ENCODE measurements at places on chromosomes 4 and X. TPM values are rescaled to one million over a fixed set of nuclear protein-coding genes. Genes with fewer than 3 reads are reported as not detected.

Gene EREG
- 3.3 TPM for total RNA-seq

DNA sequence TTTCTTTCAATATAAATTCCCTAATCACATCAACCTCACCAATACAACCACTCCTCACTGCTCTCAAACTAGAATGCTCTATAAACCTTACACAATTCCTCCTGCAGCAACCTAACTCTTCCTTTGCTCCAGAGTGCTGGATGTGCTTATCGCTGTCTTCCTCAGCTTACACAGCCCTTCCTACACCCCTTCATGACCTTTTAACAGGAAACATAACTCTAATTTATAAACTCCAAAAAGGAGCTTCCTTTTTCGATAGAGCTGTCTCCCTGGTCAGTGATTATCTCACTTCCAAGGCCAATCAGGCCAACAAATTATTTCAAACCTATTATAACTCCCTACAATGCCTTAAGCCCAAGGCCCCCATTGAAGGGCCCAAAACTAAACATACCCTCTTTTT, 78.8 kb downstream of the COQ2 start:
- DNase-seq = no peak
- no peak overlapping the region for H3K4me3 ChIP-seq
- no peaks in the 10 kb centered on the region for H3K4me1 ChIP-seq
- no peaks in the 10 kb centered on the region for H3K27me3 ChIP-seq
- H3K36me3 ChIP-seq = no peaks in the 10 kb centered on the region
- no peak overlapping the region for H3K27ac ChIP-seq

DNA sequence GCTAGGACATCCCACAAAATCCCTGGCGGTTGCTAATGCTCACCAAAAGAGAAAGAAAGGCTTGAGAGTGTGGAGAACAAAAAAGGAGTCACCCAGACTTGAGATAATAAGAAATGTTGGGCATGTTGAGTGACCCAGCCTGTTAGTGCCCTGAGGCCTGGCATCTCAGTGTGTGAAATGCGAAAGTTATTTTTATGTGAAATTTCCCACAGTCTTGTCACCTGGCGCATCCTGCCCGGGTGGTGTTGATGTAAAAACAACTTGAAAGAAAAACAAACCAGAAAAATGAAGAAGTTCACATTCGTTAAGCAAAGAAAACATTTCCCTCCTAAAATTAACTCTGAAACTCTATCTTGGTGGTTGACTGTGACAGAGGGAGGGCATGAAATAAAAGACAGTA, 495.2 kb downstream of the MID1IP1 start:
- H3K4me3 ChIP-seq = no peak overlapping the region
- H3K27me3 ChIP-seq = no peaks in the 10 kb centered on the region
- no peaks in the 10 kb centered on the region for H3K36me3 ChIP-seq
- H3K27ac ChIP-seq = no peak overlapping the region
- no peaks in the 10 kb centered on the region for H3K4me1 ChIP-seq

DNA sequence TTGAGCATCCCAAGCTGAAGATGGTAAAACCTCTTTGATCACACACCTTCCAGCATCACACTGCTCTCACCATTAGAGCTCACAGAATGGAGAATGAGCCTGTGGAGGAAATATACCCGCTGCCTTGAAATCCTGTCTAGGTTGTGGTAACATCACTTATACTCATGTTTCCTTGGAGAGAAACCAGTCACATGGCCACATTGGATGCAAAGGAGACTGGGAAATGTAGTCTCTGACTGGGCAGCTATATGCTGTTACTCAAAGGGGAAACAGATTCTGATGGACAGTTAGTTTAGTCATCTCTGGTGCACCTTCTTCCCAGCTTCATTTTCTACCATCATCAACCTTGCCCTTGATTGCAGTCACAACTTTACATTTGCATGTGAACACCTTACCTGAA, 286.3 kb downstream of the ANKRD50 start:
- no peaks in the 10 kb centered on the region for H3K4me1 ChIP-seq
- no peak for DNase-seq
- H3K4me3 ChIP-seq = no peak overlapping the region
- H3K27me3 ChIP-seq = no peaks in the 10 kb centered on the region

DNA sequence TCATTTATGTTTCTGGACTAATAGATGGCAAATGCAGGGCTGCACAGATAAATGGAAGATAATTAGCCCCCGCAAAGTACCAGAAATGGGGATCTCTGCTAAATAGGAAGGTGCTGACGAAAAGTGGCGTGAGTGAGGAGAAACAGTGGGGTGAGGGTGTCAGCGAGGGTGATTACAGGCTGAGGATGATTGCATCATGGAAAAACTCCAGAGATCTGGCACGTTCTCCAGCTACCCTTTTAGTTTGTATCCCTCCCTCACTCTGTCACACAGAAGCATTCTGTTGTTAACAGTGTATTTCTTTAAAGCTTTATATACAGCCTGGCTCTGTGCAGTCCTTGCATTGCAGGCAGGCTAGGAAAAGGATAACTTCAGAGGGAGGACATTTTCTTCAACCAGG, 309.6 kb upstream of the DDX53 start:
- H3K4me1 ChIP-seq = no peaks in the 10 kb centered on the region
- H3K4me3 ChIP-seq = no peak overlapping the region
- no peak for DNase-seq

Measured in breast epithelium (tissue), 4 donors.